Stimulated activated CD8-positive, alpha-beta memory T cell treated with anti-CD3 and anti-CD28 coated beads, Interleukin-7, amount 100 ng/mL, for 1 hour (primary cell): ENCODE measurements at places on chromosomes 3 and 15.

- no peak for DNase-seq
These were observed 81.9 kb upstream of the TOPAZ1 start for GRCh38 chr3:44159696-44160300.

- no peak for DNase-seq
These were observed 795.0 kb downstream of the ROBO1 start for GRCh38 chr3:78972617-78973301.

DNA sequence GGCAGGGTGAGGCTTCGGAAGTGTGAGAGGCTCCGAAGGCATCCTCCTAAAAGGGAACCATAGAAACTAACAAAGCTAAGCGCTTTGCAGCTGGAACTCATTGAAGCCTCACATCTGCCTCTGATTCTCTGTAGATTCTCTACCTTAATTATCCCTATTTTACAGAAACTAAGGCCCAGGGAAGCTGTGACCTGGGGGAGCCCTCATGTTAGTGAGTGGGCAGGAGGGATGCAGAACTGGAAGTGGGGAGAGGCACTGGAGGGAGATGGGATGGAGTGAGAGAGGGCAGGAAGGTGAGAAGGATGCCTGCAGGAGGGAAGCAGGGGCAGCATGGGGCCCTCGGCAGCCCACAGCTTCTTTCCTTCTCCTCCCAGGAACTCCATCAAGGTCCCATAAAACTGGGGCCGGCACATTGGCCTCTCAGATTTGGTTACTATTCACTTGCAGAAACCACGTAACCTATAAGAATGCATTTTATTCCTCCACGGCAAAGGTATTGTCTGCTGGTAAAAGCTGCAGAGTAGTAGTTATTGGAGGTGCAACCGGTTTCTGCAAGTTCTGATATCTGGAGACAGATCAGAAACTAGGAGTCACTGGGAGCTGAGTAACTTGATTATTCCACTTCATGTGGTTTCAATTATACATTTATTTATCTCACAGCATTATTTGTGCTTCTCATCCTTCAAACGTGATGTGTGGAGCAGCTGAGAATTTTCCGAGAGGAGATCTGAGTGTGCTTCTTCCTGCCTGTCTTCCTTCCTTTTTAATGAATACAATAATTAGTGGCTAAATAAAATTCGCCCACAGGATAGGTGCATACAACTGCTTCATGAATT is 24.0 kb upstream of the CHCHD6 start:
- no peak for DNase-seq

DNA sequence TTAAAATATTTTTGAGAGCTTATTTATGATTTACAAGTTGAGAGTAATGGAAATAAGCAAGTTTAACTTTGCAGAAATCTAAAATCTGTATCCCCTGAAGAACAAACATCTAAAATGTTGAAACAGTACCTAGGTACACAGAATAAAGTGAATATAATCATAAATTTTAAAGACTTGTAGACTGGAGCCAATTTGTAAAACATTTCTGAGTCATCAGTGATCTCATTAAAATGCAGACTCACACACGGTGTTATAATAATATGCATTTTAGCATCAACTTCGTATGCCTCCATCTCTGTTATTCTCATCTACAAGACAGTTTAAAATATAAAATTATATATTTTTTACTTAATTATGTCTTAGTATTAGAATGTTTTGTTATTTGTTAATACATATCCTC is 399.5 kb upstream of the GOLIM4 start:
- DNase-seq: no peak
